EH (cell line): ENCODE measurements at places on chromosomes 1 and 21.

DNA sequence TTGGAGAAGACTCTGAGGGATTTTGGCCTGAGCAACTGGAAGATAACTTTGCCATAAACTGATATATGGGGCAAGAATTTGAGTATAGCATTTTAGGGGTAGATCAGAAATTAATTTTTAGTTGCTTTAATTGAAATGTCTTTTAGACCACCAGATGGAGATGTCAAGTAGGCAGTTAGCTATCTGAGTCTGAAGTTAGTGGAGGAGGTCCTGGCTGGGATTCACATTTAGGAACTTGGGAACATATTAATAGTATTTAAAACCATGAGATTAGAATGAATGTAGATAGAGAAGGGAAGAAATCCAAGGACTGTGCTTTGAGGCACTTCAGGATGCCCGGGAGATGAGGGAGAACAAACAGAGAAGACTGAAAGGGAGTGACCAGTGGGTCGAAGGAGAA, 32.6 kb downstream of the SLC44A3 start:
- peak; percentile 38 for DNase-seq

- DNase-seq: no peak
These were observed at the start of gene OR14A16 for GRCh38 chr1:247824023-247824422. TSS of gene OR14A16 (minus strand) at chr1:247824119. CDS start at chr1:247815729, 8,390 bp downstream.

GRCh38 chr1:224245188-224245587, 62.1 kb downstream of the DEGS1 start:
- DNase-seq: peak; percentile 32

DNA sequence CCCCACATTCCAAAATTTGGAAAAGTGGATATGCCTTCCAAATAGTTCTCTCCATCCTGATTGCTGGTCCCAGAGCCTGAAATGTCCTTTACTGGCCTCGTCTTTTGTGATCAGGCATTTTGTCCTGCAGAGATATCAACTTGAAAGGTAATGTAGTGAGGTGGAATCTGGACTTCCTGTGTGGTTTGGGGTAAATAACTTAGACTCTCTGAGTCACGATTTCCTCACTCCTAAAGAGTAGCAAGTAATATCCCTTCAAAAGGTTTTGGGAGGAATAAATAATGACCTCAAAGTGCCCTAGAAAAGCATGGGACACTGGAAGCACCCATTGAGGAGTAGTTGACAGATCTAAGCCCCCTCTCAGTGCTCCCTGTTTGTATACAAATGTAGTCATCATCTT, 426.6 kb downstream of the OMA1 start:
- no peak for DNase-seq

DNA sequence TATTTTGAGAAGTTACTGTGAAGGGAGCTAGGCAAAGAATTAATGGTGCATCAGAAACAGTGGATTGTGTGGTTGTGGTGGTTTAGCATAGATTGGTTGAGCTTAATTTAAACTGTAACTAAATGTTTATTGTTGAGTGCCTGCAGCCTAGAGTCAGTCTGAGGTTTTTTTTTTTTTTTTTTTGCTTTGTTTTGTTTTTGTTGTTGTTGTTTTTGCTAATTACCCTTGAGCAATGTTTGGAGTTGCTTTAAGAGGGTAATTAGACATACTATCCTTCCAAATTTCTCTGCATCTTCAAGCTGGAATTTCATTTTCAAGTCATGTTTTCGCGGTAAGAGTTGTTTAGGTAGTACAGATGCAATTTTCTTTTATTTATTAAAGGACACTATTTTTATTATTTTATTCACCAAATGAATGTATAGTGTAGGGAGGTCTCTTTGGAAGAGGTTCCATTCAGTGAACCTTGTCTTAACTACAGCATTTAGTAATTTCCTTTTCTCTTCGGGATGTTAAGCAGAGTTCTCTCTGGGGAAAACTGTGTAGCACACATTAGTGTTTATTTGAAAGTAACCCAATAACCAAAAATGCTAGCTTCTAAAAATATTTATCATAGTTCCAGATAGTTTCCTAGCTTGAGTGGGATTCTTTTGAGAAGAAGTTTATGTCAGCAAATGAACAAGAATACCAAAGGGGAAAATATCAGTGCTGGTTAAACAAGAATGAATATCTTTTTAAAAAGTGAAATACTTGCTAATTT, 82.3 kb downstream of the CLIC4 start:
- DNase-seq: peak; percentile 39

GRCh38 chr1:233252441-233252840, 43.1 kb downstream of the PCNX2 start:
- DNase-seq: no peak

DNA sequence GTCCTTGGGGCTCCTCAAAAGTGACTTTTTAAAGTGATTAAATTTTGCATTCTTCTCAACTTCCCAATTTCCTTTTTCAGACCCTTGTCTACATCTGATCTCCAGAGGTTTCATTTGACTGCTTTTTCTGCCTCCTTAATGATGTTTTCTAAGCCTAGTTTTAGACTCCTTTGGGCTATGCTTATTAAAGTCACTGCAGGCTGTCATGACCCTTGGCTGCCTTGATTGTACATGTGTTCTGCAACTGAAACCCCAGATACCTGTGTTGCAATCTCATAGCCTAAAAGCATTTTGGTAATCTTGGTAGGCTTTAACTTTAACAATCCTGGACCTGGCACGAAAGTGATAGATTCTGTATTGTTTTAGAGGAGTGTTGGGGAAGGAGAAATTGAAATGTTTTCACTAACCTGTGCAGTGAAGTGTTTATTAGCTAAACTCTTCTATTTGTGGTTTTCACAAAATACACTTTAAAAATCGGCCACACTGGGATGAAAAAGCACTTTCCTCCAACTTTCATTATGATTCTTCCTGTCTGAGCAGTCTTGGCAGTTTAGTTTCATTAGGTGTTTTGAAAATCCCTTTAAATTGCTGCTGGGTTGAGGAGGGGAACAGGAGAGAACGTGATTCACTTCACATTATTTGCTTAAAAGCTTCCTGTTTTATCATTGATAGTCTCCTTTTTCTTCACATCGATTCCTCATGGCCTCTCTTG, 4.9 kb downstream of the MACO1 start:
- peak; percentile 19 for DNase-seq

DNA sequence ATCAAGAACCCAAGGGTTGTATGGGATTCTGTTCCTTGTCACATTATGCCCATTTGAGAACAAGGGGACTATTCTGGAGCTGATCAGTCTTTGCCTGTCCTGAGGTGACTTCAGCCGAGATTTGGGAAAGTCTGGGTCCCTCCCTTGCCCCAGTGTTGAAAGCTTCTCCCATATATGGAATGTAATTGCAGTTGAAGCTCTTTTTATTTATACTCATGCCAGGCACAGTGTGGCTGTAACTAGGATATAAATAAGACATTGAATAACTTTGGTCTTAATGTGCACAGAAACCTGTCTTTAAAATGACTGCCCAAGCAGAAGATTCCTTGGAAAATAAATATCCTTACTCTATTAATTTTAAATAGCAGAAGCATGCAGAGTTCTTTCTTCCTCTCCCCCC, 15.2 kb downstream of the AKNAD1 start:
- DNase-seq: no peak

- DNase-seq: no peak
These were observed 11.6 kb downstream of the AHDC1 start for GRCh38 chr1:27592232-27592930.

- DNase-seq: no peak
These were observed 39.0 kb upstream of the CASZ1 start for GRCh38 chr1:10835421-10835820.

DNA sequence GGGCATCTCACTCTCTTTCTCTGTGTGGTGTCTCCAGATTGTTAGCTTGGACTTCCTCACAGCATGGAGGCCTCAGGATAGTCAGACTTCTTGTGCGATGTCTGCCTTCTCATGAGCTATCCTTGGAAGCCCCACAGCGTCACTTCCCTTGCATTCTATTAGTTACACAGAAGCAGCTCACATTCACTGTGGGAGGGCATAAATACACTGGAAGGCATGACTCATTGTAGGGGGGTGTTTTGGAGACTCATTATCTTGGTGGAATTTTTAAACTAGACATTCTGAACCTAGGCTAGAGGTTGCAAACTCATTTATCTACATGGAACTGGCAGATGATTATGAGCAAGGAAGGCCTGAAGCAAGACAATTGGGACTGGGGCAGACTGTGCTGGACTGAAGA, 21.4 kb upstream of the FASLG start:
- DNase-seq: peak; percentile 87

- peak; percentile 42 for DNase-seq
These were observed 642 bp downstream of the HCRTR1 start for GRCh38 chr1:31617916-31618746.

DNA sequence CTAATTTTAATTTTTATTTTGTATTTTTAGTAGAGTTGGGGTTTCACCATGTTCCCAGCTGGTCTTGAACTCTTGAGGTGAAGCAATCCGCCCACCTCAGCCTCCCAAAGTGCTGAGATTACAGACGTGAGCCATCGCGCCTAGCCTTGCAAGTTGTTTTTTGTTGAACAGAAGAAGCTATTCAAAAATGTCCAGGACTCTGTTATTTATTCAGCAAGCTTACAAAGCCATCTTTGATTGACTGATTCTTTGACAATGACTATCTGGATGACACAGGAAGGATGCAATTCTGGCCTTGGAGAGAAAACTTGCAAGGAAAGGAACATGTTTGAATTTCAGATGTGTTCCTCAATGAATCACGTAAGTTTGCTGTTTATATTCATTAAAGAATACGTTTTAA, 63.5 kb downstream of the MAP3K7CL start:
- DNase-seq: no peak

DNA sequence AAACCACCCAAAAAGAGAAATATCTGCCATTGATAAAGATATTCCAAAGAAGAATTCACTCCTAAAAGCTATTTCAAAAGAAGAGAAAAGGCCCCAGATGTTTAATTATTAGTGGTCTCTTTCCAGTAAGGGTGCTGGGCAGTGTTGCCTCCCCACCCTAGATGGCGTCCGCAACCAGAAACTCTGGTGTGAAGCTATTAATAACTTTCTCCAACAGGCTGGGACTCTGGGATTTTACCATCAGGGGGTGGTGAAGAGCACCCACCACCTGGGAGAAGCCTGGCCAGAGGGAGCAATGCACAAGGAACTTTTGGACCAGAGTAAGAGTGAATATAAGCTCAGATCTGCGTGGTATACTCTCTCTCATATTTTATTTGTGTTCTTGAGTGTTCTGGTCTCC, 115.4 kb upstream of the TIAM1 start:
- no peak for DNase-seq

GRCh38 chr1:214980921-214981320, 101.6 kb upstream of the KCNK2 start:
- DNase-seq: no peak

GRCh38 chr1:22745669-22746585, 35.3 kb downstream of the EPHB2 start:
- DNase-seq: peak; percentile 85

- DNase-seq: no peak
These were observed 1099.9 kb downstream of the PLA2G4A start for GRCh38 chr1:187928696-187929095.

GRCh38 chr1:186849826-186850225, 21.1 kb downstream of the PLA2G4A start:
- no peak for DNase-seq

DNA sequence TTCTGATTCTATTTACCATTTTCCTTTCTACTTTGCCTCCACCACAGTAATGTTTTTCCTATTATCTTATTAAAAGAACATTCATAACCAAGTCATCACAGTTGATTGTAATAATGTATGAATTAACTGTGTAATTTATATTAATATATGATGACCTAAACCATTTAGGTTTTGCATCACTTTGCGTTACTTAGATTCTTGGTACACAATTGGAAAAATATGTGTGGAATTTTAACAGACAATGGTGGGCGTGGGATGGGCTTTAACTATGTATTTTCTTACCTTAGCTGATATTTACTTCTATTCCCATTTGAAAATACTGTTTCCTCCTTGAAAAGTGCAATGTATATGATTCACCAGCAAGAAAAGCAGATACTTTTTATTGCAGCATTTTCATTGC, 3.6 kb downstream of the KRTAP21-3 start:
- no peak for DNase-seq

GRCh38 chr1:244901400-244902015, 37.2 kb upstream of the HNRNPU start:
- DNase-seq: peak; percentile 62

GRCh38 chr1:90502194-90502593, 214.9 kb downstream of the BARHL2 start:
- DNase-seq: no peak

GRCh38 chr1:69090752-69091151, 477.0 kb upstream of the LRRC7 start:
- DNase-seq: no peak

GRCh38 chr1:6330410-6330911, 63.1 kb downstream of the ACOT7 start:
- peak; percentile 86 for DNase-seq

GRCh38 chr1:42162181-42162580, 2.4 kb downstream of the GUCA2A start:
- DNase-seq: no peak

GRCh38 chr1:22636927-22637326, 499 bp downstream of the C1QA start:
- no peak for DNase-seq

DNA sequence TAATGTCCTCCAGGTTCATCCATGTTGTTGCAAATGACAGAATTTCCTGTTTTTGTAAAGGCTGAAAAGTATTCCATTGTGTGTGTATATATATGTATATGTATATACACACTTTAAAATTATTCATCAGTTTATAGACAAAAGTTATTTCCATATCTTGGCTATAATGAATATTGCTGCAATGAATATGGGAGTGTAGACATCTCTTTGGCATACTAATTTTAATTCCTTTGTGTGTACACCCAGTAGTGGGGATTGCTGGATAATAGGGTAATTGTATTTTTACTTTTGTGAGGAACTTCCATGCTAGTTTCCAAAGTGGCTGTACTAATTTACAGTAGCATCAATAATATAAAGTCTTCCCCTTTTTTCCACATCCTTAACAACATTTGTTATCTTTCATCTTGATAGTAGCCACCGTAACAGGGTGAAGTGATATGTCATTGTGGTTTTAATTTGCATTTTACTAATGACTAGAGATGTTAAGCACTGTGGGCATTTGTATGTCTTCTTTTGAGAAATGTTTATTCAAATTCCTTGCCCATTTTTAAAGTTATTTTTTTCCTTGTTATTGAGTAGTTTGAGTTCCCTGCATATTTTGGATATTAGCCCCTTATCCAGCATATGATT, 243.0 kb downstream of the PDE4B start:
- DNase-seq: no peak

DNA sequence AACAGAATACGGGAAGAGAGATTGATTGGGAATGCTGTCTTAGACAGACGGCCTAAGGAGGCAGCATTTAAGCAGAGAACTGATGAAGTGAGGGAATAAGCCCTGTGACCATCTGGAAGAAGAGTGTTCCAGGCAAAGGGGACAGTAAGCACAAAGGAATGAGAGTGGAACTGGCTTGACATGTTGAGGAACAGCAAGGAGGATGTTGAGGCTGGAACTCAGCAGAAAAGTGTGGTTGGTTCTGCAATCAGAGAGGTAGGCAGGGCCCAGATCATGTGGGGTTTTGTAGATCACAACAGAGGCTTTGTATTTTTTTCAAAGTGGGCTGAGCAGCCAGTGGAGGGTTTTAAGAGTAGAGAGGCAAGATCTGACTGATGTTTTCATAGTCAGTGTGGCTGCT, 157.4 kb downstream of the DNM3 start:
- peak; percentile 56 for DNase-seq

GRCh38 chr1:213539464-213539863, 448.3 kb upstream of the PROX1 start:
- DNase-seq: no peak

GRCh38 chr1:67695963-67696362, 11.0 kb downstream of the GADD45A start:
- no peak for DNase-seq
